ENCODE measurements at places on chromosomes 3 and 15. TPM values are rescaled to one million over a fixed set of nuclear protein-coding genes. Genes with fewer than 3 reads are reported as not detected.

Gene EFCC1
- not detected for total RNA-seq

Gene ADAMTS7
- 10.8 TPM for total RNA-seq

Gene SAXO2
- total RNA-seq: 3.9 TPM

Gene MOBP
- 0.21 TPM for total RNA-seq

Gene KBTBD8
- total RNA-seq: 4.3 TPM

Gene IL17RD
- 1.2 TPM for total RNA-seq

Gene UQCC5
- total RNA-seq: 25.9 TPM

Gene TMEM44
- 13.2 TPM for total RNA-seq

Gene SPSB4
- not detected for total RNA-seq

GRCh38 chr3:57046101-57046765 lies 14.2 kb upstream of the SPATA12 start:
- DNase-seq: no peak

- DNase-seq: no peak
Measured at GRCh38 chr15:88970232-88970631, 57.1 kb upstream of the MFGE8 start.

GRCh38 chr15:42491539-42492225 lies 741 bp upstream of the ZNF106 start:
- peak; percentile 16 for DNase-seq

DNA sequence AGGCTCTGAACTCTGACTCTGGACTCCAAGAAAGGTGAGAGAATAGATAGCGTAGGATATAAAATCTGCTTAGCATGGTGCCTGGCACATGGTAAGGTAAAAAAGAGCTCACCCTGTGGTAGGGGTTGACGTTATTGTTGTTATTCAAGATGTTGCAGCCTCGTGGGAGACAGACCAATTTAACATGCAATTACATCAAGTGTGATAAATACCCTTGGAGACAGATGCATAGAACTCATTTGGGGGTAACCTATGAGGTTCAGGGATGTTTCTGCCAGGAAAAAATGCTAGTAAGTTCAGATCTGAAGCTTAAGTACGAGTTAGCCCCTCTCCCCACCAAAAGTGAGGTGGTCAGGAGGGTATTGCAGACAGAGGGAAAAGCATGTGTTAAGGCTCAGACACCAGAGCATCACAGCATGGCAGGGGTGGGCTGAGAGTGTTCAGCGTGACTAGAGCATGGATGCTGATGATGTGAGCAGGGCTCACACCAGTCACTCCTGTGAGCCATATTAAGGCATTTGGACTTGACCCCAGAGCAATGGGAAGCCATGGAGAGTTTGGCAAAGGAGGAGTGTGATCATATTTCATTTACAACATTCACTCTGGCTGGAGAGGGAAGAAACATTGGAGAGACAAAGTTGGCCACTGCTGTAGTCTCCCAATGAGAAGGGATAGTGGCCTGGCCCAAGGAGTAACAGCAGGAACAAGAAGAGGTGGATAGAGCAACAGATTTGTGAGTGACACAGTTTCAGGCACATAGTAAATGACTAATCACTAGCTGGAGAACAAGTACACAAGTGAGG lies 181.0 kb downstream of the UACA start:
- peak; percentile 39 for DNase-seq

DNA sequence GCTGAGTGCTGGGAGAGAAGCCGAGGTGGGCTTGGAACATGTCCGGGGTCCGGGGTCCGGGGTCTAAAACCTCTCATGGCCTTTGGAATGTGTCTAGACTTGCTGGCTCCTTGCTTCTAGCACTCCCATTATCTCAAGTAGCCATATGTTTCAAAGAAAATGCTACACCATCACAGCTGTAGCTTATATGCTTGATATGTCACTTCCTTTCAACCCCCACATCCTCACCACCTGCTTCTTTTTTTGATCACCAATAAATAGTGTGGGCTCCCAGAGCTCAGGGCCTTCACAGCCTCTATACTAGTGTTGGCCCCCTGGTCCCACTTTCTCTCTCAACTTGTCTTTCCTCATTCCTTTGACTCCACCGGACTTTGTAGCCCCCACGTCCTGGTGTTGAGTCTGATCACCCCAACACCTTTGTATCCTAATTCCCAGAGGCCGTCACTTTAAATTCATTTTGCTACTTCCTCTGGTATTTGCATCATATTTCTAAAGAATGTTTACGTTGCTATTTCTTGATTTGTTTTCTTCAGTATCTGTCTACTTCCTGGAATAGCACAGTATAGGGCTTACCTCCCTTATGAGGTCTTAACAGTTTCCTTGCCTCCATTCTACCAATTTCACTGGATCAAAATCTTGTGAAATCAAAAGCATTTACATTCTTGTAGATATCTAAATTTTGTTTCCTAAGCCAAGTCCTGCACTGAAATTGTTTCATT lies 71.9 kb upstream of the CHRNB4 start:
- no peak for DNase-seq

DNA sequence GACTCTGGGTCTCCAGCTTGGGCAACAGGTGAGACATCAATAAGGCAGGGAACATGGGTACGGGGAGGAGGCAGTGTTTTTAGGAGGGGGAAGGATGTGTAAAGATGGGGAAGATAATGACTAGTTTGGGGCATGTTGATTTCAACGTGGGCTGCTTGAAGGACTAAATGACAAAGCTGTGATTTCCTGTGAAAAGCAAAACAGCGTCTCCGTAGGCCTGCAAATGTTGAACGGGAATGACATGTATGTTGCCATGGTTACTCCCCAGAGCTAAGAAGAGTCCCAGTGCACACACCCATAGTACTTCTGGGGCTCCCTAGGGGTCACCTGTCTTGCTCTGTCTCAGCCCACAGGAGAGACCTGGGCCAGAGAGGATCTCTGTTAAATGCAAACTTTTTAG lies 71.3 kb upstream of the ETV5 start:
- DNase-seq: no peak

DNA sequence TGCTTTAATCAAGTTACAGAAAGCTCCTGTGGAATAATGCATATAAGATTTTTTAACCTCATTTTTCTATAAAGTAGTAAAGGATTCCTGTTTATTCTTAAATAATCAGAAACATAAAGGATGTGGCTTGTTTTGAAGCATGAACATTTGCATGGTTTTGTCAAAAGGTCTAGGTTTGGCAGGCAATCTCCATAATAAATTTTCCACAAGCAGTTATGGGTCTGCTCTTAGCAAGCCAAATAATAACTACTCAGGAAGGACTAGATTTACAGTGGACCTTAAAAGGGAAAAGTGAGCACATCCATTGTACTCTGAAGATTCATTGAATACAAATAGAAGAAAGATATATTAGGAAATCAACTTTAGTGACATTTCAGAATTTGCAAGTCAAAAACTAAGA lies 407.3 kb upstream of the CBLB start:
- no peak for DNase-seq

DNA sequence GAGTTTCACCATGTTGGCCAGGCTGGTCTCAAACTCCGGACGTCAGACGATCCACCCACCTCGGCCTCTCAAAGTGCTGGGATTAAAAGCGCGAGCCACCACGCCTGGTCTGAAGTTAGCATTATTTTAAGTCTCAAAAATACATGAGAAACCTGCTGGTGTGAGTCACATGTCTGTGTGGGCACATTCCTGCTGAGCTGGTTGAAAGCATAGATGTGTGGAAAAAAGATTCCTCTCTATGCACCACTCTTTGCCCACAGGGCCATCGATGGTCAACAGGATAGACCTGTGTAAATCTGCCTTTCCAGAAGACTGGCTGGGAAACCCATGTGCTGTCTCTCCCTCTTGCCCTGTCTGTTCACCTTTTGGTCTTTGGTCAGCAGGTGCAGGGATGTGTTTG lies 63.5 kb downstream of the CHRD start:
- DNase-seq: peak; percentile 15

DNA sequence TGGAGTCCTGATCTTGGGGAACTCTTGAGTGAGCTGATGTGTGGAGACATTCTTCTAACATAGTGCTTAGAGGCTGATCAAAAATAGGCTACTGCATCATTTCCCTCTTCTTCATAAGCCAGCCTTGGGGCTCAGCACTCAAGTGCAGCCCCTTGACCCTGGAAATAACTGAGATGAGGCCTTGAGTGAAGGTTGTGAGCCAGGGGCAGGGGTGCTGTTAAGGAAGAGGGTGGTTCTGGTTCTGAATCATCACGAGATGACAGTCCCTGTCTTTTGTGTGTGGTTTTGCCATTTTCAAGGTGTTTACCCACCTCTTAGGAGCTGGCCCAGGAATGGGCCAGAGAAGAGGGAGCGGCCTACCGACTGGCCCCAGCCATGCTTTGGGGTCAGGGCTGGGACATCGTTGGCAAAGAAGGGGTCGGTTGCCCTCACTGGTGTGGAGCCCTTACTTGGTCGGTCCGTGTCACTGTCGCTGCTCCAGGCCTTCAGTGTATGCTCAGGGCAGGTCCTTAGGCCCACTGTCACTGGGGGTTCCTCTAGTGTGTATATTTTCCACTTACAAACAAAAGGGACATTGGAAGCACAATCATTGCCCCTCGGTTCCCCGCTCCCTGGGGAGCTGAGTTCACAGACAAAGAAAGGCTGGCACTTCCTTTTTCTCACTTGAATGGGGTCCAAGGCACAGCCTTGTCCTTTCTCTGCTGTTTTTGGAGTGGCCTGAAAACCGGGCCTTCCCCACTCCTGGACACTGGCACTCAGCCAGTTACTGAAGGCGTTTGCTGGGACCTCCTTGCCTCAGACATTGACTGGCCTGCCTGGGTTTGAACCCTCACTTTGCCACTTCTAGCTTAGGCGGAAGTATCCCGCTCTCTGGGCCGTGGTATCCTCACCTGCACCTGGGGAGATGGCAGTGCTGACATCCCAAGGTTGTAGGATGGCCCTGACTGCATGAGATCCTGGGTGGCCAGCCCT lies 46.6 kb downstream of the SLC6A6 start:
- DNase-seq: no peak

DNA sequence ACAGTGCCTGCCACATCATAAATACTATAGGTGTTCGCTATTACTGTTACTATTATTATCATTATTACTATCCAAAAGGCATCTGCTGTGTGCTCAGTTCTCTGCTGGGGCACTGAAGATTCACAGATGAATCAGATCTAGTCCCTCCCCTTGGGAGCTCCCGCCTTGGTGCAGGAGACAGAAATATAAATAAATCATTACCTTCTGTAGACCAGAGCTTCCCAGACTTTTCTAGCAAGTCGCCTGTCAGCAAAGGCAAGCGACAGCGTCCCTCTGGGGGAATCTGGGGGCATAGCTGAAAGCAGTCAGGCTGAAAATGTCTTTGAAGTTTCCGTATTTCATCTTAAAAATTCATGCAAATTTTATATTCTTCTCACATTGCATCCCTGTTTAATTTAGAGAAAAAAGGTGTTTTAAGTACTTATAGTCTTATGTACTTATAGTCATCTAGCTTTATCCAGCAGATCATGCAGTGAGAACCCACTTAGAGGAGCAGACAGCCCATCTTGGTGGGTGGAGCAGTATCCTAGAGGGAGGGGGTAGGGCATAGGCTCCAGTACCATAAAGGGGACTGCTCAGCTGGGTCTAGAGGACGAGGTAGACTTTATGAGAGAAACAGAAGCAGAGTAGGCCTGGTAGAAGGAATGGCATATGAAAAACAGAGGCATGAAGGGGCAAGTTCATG lies 10.4 kb upstream of the BRPF1 start:
- DNase-seq: no peak

GRCh38 chr3:133162265-133162664 lies 124.1 kb downstream of the TMEM108 start:
- DNase-seq: no peak

- DNase-seq: no peak
Measured at GRCh38 chr15:98384328-98385029, 263.9 kb upstream of the IGF1R start.

DNA sequence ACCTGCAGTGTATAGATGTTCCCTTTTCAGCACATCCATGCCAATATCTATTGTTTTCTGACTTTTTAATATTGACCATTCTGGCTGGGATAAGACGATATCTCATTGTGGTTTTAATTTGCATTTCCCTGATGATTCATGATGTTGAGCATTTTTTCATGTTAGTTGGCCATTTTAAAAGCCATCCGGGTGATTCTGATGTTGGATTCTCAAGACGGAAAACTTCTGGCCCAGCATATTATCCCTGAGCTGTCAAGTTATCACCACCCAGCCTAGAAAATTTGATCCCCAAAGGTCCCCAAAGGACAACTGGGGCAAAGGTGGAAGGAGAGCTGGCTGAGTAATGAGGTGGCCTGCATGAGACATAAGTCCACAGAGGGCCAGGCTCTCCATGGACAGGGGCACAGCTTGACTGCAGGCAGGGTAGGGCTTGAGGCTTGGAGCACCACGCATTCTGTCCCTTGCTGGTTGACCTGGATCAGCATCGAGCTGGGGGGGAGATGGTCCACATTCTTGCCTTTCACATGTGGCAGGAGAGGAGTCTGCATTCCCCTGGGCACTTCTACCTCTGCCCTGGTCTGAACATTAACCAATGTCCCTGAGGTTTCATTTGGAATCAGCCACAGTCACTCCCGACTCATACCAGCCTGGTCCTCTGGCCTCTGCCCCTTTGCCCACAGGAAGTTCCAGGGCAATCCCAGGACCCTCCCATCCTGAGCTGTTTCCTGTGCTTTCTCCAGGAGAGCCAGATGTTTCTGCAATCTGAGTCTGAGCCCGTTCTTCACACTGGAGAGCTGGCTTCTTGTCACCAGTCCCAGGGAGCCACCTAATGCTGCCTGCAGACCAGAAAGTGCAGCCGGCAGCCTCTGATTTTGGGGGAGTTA lies 69.2 kb downstream of the ISG20 start:
- DNase-seq: no peak

All from MCF 10A (cell line).